ENCODE measurements at places on chromosomes 11 and 22.

- DNase-seq = no peak
Measured at GRCh38 chr11:66478729-66479393, 1.4 kb upstream of the DPP3 start.

- DNase-seq = no peak
Measured at GRCh38 chr11:119340335-119341221, at the start of gene C1QTNF5. Gene C1QTNF5, minus strand, starts transcription at chr11:119340883. Its CDS starts 486 bp downstream, at chr11:119340397.

- DNase-seq = no peak
Measured at GRCh38 chr11:10414181-10414580, 40.9 kb upstream of the AMPD3 start.

- no peak for DNase-seq
Measured at GRCh38 chr11:16863389-16863788, 124.9 kb downstream of the C11orf58 start.

DNA sequence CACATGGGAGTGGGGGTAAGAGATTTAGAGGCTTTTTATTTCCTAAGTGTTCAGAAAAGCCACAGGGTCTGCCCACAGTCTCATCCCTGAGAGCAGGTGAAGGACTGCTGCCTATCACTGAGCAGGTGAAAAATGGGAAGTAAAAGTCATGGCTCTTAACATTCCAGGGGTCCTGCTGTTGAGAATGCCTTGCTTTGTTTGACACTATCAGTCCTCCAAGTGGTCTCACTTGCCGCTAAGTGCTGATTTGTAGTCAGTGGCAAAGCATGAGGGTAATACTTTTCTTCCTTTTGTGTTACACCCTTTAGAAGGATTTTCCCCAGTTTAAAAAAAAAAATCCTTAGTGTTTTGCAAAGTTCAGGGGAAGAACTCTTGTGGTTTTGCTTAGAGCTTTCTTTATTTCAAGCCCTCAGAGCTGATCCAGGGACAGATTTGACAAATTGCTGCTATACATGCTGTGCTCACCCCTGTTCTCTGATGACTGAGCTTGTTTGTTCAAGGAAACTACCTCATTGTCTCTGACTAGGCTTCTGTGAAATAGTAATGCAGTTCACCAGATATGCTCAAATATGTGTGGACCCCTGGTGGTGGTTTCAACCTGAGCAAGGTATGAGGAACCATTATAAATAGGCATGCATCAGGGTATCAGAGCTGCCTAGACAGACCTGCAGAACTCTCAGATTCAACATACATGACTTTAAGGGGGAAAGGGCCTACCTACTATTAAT is 141.0 kb downstream of the ARHGAP42 start:
- no peak for DNase-seq

DNA sequence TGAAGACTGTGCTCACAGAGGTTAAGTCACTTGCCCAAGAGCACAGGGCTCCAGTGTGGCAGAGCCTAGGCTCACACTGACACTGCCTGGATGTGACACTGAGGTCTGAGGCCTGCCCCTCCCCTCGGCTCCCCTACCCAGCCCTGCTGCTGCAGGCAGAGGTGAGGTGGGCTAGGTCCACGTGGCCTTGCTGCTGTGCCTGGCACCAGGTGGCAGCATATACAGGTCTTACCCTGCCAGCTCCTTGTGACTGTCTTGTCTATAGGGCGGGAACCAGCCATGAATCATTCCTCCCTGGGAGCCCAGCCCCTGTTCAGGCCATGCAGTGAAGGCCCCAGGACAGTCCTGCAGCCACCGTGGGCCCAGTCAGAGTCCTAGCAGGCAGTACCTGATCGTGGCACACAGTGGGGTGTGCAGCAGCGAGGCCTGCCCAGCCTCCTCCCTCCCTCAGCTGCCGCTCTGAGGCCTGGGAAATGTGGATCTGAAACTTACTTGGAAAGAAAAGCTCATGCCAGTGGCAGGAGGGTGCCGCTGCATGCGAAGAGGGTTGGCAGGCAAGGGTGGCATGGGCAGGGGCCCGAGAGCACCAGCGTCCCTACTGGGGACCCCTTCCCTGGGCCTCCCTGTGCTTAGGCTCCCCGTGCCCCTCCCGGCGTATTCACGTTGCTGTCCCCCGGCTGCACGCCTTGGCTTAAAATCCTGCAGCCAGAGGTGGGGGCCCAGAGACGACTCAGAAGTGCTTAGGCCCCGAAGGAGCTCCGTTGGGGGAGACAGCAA is 1.2 kb upstream of the CERK start:
- no peak for DNase-seq

GRCh38 chr11:13952668-13953067 is 9.9 kb upstream of the SPON1 start:
- no peak for DNase-seq

- DNase-seq = no peak
Measured at GRCh38 chr11:66084821-66085475, 14.9 kb downstream of the PACS1 start.

GRCh38 chr22:37065961-37066360 is 14.4 kb downstream of the KCTD17 start:
- DNase-seq = no peak

- no peak for DNase-seq
Measured at GRCh38 chr11:46912526-46913150, 5.7 kb downstream of the LRP4 start.

DNA sequence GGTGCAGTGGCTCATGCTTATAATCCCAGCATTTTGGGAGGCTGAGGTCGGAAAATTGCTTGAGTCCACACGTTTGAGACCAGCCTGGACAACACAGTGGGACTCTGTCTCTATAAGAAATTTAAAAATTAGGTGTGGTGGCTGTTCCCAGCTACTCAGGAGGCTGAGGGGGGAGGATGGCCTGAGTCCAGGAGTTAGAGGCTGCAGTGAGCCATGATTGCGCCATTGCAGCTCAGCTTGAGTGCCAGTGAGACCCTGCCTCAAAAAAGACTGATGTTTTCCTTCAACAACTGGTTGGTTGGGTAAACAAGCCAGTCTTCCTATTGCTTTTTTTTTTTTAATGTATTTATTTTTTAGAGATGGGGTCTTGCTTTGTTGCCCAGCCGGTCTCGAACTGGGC is 9.2 kb downstream of the XBP1 start:
- DNase-seq = no peak

GRCh38 chr11:47389577-47390421 is 11.5 kb upstream of the SPI1 start:
- DNase-seq = no peak

DNA sequence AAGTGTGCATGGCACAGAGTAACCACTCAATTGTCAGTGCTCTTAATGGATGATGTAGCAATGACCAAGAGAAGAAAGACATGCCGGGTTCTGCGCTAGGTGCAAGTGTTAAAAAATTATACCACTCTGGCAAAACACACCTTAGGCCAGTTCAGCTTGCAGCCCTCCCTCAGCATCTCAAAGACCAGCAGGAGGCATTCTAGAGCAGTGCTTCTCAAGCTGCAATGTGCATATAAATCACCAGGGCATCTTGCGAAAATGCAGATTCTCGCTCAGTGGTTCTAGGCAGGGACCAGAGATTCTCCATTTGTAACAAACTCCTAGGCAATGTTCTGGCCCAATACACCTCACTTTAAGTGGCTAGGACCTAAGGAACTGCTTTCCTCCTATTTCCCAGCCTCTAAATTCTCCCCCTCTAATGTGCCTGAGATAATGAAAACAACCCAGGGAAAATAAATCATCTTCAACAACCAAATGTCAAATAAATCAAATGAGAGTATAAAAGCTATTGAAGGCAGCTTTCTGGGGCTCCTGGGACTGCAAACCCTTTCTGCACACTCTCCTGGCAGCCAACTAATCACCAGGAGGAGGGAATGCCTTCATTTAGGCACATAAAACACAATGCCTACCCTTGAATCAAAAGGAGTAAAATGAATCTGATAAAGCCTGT is 337.2 kb upstream of the API5 start:
- no peak for DNase-seq

DNA sequence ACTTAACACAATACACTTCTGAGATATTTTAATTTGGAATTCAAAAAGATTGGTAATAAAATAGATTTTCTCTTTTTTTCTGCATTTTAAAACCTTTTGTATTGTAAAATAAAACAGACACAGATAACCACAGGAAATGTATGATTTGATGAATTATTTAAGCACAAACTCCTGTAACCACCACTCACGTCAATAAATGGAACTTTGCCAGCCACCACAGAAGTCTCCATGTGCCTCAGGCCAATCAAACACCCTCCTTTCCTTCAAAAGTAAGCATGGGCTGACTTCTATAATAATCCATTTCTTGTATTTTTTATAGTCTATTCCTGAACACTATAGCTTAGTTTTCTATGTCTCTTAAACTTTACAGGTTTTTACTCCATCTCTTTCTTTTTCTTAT is 721.7 kb downstream of the DLG2 start:
- DNase-seq = no peak

- no peak for DNase-seq
Measured at GRCh38 chr11:15602785-15603567, 488.3 kb downstream of the INSC start.

- peak; percentile 97 for DNase-seq
Measured at GRCh38 chr11:85718991-85719807, 33.2 kb upstream of the CCDC89 start.

DNA sequence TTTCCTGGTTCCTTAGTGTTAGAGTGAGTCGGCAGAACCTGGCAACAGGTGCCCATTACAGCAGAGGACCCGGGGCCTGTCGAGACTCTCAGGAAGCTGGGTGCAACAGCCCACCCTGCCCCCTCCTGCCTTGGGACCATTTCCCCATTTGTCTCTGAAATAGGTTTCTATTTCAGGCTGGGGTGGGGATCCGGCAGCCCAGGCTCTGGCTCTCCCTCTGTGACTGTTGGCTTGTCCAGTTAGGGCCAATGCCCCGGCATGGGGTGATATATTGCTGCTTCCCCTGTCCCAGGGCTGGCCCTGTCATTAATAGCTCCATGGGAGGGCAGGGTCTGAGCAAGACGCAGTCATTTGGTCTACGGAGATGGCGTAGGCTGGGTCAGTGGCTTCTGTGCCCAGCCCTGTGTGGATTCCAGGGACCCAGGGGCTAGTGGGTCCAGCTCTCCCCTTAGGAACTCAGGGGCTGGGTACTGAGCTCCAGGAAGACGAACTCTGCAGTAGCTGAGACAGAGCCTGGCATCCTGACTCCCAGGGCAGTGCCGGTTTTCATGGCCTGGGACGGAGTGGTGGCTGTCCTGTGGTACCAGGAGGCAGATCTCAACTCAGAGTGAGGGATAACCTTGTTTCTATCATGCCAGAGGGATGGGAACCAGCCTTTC is 2.7 kb downstream of the P2RY6 start:
- DNase-seq = no peak

DNA sequence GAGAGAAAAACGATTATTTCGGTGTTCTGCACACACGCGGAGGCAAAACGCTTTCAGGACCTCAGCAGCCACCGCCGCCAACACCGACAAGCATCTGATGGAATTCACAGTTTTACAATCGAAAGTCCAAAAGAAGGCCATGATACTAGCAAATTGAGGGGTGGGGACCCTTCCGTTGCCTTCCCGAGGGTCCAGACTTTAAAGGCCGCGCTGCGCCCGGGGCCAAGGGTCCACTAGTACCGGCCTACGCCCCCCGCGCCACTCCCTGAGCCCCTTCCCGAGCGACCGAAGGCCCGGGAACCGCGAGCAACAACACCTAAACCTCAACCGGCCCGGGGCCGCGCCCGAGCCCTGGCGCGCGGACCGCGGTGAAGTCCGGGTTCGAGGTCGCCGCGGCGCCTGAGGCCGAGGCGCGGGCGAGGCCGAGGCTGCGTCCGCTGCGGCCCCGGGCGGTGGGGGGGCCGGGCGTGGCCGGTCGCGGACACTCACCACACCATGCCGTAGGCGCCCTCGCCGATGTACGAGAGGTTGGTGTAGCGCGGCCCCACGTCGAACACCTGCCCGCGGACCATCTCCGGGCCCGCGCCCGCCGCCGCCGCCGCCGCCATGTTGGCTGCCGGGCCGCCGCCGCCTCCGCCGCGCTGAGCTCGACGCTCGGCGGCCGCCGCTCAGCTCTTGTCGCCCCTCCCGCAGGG is 465 bp downstream of the MAPK1 start:
- no peak for DNase-seq

- no peak for DNase-seq
Measured at GRCh38 chr11:19558189-19558986, 154.2 kb upstream of the NAV2 start.

- no peak for DNase-seq
Measured at GRCh38 chr11:2837096-2837601, 48.4 kb downstream of the CDKN1C start.

DNA sequence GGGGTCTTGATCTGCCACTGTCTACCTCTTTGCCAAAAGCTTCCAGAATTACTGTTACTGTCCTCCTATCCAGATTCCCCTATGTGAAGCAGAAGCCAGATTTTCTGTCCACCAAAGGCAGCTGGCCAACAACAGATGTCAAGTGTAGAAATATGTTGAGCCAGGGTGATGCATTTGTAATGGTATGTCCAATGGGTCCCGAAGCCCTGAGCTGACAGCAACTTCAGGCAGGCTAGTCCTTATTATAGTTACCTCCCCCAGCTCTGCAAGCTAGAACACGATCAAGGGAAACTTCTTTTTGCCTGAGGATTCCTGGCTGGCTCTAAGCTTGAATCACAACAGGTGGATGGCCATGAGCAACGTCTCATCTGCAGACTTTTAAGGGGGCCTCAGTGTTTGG is 10.2 kb downstream of the PAMR1 start:
- DNase-seq = peak; percentile 59

- DNase-seq = no peak
Measured at GRCh38 chr11:79440571-79441460, at the start of gene TENM4. Gene TENM4, minus strand, starts transcription at chr11:79441030. Its CDS starts 371,086 bp downstream, at chr11:79069944.

GRCh38 chr11:61613051-61613450 is 32.2 kb upstream of the SYT7 start:
- no peak for DNase-seq

DNA sequence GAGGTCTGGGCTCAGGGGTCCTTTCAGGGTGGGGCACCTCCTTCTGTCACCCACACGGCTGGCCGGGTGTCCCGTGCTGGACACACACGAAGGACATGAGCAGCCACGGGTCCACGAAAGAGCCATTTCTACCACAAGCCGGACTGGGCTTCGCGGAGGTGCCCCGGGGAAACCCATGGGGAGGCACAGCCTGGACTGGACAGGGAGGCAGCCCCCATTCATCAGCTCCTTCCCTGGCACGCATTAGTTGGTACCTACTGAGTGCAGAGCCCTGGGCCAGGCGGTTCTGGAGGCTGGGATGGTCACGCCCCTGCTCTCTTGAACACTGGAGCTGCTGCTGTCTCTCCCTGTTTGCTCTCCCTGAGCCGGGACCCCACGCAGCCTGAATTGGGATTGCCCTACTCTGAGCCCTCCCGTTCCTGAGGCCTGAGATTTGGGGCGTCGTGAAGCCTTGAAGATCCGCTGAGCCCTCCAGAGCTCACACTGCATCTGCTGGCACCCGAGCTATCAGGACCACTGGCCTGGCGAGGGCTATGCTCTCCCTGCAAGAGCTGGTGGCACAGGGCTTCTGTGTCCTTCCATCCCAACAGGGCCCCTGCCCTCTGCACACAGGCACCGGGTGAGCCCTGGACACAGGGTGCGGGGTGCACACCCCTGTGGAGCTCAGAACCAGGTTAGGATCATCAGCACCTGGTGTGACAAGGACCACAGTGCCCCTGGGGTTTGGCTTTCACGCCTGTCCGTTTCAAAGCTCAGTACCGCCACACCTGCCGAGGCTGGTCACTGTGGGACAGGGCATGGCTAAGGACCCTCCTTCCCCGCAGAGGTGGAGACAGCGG is 84.6 kb downstream of the MYEOV start:
- DNase-seq = no peak
